ENCODE measurements at places on chromosomes 5 and 9.
A peak's percentile ranks its signal among the peaks of the same experiment; 100 is the strongest.

GRCh38 chr9:129420721-129421120 is 200.2 kb downstream of the C9orf50 start:
- DNase-seq: no peak

DNA sequence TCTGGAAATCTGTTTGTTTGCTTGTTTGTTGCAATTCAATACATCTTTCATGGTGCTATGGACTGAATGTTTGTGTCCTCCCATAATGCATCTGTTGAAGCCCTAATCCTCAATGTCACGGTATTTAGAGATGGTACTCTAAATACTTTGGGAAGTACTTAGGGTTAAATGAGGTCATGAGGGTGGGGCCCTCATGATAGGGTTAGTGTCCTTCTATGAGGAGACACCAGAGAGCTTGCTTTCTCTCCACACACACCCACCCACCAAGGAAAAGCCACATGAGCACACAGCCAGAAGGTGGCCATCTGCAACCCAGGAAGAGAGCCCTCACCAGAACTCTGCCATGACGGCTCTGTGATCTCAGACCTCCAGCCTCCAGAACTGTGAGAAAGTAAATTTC is 32.7 kb downstream of the DMGDH start:
- DNase-seq: no peak

- DNase-seq: peak; percentile 63
Measured at GRCh38 chr5:42992088-42992879, 47.8 kb downstream of the ANXA2R start.

DNA sequence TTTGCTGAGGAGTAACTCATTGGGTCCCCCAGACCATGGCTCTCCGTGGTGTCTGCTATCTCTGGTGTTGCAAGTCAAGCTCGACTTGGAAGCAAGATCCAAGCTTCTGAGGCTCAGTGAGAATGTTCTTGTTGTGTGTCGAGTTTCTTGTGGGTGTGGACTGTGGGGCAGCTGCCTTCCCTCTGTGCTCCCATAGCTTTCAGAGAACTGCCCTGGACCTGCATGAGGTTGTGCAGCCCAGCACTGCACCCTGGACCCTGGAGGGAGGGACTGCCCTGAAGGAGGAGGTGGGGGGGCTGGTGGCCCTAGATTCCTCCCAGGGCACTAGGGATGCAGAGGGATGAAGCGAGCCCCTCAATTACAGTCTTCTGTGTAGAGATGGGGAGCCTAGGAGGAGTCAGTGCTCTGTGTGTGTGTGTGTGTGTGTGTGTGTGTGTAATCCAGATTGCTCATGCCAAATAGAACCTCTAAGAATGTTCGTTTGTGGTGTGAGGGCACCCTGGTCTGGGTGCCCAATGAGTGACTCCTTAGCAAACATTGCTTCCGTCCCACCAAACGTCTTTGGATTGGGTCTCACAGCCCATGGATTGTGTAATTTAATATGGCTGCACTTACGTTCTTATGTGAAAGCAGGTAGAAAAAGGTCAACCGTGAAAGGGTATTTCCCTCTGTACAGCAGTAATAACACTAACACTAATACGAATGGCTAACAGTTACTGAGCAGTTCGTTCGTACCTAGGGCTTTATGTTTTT is 143.3 kb upstream of the LMX1B start:
- DNase-seq: no peak

GRCh38 chr9:88733651-88734421 is 198.9 kb downstream of the NXNL2 start:
- no peak for DNase-seq

DNA sequence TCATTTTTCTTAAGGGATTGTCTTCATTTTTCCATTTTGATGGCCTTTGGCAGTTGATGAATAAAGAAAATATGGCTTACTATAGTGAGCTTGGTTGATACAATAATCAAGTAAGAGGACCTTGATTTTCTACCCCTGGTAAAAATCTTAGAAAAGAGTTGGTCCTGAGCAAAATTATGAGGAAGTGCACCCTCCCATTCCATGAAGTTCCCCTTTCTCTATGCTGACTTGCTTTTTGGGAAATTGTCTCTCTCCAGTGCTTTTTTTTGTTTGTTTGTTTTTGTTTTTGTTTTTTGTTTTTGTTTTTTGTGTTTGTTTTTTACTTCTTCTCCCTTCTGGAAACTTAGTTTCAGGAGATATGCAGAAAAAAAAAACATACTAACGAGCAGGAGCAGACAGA is 449.2 kb upstream of the ACTBL2 start:
- DNase-seq: no peak

DNA sequence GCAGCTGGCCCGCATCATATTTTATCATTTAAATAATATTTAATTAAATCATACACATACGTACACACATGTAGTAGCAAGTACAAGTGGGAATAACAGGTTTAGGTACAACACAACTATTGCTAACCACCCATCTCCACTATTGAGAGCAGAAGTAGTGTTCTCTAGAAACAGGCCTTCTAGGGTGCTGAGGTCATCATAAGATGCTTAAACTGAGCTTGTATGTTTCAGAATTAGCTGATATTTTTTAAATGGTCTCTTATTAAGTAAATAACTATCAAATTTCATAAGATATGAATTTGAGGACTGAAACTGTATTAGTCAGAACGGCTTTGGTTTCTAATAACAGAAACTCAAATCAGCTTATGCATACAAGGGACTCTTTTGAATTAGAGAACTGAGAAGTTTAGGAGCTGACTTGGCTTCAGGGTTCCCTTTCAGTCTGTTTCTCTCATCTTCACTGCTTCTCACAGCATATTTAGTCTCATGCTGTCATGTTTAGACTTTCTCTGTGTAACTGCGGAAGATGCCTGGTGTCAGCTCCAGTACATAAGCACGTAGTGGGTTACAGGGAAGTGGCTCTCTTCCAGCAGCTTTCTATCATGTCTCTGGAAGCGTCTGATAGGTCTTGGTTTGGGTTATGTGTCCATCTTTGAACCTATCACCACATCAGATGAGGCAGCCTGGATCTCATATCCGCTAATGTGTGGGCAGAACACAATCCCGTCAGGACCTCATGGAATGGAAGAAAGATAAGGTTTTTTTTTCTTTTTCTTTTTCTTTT is 25.0 kb upstream of the OCLN start:
- no peak for DNase-seq

DNA sequence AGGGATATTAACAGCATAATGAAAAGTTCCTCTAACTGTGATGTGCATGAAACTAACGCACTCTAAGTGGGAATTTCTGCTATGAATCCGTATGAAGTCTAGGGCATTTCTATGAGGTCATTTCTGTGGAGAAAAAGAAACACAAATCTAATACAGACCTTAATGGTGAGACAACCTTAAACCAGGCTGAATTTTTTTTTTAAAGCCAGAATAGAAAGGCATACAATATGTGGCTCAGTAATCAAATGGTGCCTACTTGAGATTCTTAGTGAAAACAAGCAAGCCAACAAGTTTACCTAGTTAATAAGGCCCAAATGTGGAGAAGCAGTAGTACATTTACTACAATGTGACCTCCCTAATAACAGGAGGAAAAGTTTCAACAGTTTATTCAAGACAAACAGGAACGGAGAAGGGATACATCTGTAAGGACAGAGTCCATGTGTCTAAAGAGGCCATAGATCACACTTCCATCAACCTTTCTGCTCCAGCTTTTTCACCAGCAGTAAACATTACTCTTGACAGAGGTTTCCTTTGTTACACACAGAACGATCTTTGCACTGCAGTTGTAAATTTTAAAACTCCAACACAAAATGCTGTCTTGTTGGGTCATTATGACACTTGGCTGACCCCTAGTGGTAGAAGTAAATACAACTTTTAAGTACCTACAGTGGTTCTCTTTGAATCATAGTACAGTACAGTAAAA is 26.2 kb downstream of the CARNMT1 start:
- DNase-seq: no peak

DNA sequence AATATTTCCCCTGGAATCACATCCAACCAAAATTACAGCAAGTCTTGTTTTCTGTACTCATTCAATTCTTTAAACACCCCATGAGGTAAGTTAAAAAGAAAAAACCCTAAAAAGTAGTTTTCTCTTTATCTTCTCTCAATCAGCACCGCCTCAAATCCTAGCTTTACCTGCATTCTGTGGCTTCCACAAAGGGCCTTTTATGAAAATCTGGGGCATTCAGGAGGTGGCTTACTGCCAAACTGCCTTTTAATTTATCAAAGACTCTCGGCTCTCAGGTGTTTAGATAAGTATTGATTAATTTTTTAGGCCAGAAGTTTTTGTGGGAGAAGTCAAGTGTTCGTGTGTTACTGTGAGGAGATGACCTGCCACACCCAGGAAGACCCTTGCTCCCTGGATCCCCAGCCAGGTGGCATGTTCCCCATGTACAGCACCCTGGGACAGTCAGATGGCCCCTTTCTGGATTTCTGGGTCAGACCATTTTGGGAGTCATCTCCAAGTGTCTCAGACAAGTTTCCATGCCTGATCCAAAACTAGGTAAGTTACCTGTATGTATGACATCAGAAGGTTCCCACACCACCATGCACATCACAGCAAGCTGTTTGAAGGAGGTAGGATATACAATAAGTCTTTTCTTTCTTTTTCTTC is 6.2 kb upstream of the TMEM171 start:
- no peak for DNase-seq

- no peak for DNase-seq
Measured at GRCh38 chr9:88803546-88804253, 187.6 kb upstream of the S1PR3 start.

DNA sequence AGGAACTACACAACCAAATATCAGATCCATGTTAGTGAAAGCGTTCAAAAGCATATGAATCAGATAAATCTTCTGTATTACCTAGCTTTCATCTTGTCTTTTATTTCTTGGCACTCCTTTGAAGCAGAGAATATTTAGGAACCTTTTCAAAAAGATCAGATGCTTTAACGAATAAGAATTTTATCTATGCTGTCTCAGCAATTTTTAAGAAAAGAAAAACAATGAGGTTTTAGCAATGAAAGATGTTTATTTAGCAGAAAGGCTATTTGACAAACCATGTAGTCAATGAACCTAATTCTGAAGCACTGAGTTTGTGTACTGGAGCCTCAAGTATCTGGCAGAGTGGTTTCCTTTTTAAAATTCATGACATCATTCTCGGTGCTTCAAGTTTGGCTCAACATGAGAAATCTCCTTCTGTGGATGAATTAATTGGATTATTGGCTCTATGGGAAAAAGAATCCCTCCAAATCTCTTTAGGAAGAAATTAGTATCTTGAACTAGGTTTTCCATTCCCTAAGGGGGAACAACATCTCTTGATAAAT is 534.7 kb downstream of the CAAP1 start:
- no peak for DNase-seq

DNA sequence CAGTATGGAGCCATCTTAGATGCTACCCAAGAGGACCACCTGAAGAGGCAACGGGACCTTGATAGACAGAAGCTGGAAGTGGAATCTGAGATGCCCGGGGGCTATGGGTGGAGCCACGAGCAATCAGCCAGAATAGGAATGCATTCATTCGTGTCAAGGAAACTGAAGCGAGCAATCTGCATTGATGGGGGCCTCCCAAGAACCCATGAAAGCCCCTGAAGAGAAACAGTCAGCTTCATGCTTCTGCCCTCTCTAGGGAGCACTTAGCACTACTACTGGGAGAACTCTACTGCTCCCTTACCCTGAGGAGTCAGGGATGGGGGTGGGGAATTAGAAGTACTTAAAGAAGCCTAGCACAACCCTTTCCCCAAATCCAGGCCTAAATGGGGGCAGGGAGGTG is 51.9 kb upstream of the TCERG1 start:
- no peak for DNase-seq

DNA sequence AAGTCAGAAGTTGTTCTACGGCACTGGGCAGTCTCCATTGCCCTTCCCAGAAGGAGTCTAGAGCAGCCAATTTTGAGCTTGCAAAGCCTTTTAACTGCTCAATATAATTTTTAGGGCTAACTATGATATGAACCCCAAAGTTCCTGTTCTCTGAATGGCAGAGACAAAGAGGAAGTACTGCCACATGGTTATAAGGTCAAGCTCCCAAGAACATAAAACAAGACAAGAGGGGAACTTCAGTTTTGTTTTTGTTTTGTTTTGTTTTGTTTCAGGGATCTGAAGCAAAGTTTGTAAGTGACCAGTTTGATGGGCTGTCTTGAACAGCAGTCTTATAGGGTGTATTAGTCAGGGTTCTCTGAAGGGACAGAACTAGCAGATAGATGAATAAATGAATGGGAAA is 11.9 kb upstream of the SMC2 start:
- no peak for DNase-seq

Data from memory B cell (primary cell).